Stimulated activated CD8-positive, alpha-beta memory T cell treated with anti-CD3 and anti-CD28 coated beads, Interleukin-12 subunit alpha, Interleukin-12 subunit beta, amount 100 ng/mL, for 4 hours (primary cell): ENCODE measurements at places on chromosomes 3 and 15.

DNA sequence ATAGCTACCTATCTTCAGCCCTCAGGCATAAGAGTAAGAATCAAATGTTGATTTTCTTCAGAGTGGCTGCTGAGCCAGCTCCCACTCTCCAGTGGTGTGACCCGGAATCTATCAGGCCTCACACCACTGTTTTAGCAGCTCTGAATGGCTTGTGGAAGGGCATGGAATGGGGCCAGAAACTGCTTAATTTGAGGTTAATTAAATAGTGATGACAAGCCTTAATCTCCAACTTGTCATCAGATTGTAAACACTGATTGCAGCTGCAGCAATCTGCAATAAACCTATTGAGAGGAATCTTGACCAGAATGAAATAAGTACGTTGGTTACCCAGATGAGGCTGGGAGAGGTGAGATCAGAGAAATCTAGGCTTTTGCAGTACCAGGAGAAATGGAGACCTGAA is 317.4 kb downstream of the FHIT start:
- DNase-seq: no peak

DNA sequence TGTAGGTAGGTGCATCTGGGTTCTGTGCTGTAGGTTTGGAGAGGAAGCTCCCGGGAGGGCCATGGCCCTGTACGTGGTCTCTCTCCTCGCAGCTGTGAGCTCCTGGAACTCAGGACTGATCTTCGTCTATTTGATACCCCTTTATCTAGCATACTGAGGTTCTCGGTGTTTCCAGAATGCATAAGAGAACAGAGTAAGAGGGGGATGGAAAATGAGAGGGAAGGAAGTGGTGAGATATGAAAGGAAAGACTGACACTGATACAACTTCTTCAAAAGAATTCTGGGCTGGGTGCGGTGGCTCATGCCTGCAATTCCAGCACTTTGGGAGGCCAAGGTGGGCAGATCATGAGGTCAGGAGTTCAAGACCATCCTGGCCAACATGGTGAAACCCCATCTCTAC is 90.7 kb downstream of the CHRD start:
- DNase-seq: no peak

- DNase-seq: no peak
These were observed 157.2 kb downstream of the DCLK3 start for GRCh38 chr3:36606871-36607765.

- DNase-seq: no peak
These were observed 697.5 kb downstream of the GBE1 start for GRCh38 chr3:81063896-81064295.

DNA sequence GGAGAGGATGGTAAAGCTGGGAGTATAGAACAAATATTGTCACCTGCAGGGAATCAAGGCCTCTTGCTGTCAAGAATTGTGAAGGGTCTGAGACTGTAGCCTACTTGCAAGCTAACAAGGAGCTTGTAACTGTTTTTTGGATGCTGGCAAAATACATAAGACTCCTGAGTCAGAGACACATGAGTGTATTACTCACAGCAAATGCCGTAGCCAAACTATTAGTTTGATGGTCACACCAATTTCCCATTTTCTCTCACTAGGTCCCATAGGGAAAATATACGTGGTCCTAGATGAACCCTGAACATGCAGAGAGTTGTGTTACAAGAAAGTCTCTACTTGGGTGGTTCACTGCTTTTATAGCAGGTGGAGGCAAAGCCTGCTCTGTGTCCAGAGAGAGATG is 44.7 kb upstream of the LIPC start:
- no peak for DNase-seq

GRCh38 chr15:92903631-92903965 is 3.5 kb downstream of the CHD2 start:
- no peak for DNase-seq

DNA sequence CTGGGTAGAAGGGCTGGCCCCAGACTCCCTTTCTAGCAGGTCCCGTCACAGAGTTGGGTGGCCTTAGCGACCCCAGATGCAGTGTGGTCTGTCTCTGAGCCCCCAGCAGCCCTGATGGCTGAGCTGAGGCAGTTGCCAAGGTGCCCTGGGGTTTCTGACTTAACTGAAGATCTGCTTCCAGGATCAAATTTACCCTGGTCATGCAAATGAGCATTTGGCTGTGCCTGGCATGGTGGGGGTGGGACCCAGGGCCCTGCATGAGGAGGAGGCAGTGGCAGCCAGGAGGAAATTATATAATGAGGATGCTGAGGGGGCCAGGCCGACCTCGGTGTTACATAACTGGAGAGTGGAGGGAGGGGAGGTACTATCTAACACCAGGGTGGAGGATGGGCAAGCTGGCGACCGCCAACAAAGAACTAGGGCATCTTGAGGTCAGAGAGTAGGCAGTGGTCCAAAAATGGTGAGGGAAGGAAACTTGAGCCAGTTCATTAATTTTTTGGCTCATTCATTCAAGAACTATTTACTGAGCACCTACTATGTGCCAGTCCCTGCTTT is 16.4 kb downstream of the PLEKHO2 start:
- no peak for DNase-seq

GRCh38 chr3:127454051-127454450 is 136.5 kb downstream of the TPRA1 start:
- DNase-seq: no peak

GRCh38 chr15:73851689-73852088 is 21.7 kb upstream of the TBC1D21 start:
- no peak for DNase-seq

GRCh38 chr3:29514170-29514569 is 233.3 kb downstream of the RBMS3 start:
- no peak for DNase-seq

DNA sequence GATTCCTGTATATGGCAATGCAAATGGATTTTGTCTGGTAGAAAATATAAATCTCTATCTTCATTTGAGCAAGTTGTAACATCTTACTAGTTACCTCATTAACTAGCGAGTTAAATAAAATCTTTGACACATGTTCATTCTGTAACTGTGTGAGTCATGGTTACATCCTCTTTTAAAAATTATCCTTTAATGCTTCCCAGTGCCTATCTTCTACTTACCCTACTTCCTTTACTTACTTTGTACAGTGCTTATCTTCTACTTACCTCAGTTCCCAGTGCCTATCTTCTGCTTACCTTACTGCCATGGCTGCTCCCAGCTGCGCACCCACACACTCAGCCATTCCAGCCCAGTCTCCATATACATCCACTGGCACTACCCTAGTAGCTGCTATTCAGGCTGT is 71.9 kb upstream of the GOLGA8B start:
- DNase-seq: no peak

- DNase-seq: no peak
These were observed 871.5 kb downstream of the DIPK2A start for GRCh38 chr3:144843099-144843498.

GRCh38 chr3:168885028-168885427 is 778.5 kb downstream of the MECOM start:
- DNase-seq: no peak

DNA sequence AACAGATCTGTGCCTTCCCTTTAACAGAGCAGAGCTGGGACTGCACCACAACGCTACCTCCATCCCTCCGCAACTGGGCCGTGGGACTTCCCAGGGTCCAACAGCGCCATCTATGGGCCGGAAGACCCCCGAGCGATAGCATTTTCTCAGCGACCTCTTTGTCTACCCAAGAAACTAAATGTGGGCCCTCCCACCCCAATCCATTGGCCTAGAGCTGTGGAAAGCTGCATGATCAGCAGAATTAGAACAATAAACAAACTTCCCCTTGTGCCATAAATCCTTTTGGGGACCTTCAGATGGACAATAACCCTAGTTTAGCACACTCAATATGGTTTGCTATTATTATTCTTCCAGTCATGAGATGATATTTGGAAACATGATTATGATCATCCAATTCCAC is 74.8 kb upstream of the NTRK3 start:
- DNase-seq: no peak

DNA sequence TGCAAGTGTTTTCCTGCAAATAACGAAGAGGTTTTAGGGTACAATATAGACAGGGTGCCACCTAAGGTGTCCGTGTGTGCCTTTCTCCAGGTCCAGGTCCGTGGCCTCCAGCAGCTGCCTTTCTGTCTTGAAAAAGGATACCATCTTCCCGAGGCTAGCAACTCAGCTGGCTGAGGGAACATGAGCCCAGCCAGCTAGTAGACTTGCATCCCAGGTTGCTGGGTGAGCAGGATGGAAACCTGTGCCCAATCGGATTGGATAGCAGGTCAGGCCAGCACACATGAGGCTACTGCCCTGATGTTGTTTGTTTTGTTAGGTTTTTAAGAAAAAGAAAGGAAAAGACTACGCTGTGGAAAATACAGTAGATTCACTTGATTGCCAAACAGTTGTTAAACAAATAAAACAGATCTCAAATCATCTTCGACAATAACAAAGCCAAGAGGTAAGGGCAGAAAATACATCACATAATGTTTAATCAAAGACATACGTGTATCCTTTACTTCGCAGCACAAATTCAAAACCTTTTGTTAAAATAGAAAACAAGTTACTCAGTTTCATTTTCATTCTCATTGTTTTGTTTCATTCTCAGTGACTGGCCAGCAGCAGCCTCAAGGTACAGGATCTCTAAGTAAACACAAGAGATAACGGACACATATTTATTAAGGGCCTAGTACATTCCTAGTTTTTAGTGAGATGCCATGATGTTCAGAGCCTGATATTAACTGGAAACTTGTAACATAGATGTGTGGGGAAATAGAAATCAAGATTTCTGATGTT is 661.2 kb upstream of the NR2F2 start:
- no peak for DNase-seq

DNA sequence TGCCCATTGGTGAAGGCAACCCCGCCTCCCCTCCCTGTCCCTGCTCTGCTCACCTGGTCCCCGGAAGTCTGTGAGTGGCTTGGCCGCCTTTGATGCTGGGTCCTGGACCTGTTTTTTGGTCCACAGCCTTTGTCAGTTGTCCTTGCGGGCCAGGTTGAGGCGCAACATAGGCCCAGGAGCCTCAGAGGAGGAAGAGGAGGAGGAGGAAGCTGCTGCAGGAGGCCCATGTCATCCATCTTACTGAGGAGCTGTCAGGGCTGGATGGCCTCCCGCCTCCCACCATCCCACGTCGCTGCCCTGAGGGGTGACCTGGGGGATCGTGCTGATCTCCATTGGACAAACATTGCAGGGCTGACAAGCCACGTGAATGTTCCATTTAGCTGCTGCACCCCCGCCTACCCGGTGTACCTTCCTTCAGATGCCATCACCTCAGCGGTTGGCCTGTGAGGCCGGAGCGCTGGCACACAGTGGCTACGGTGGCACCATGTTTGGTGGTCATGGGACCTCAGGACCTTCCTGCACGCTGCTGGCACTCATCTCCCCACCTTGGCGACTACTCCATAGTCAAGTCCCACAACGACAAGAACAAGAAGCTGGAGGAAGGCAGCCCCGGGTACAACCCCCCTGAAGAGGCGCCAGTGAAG is 106.3 kb downstream of the SMAD6 start:
- DNase-seq: no peak

GRCh38 chr3:139319428-139320402 is 24.1 kb upstream of the MRPS22 start:
- no peak for DNase-seq

GRCh38 chr15:33314069-33314468 is 3.3 kb downstream of the RYR3 start:
- DNase-seq: no peak

- DNase-seq: no peak
These were observed 54.6 kb downstream of the ATP2B2 start for GRCh38 chr3:10450494-10451440.

- no peak for DNase-seq
These were observed 73.4 kb downstream of the SERPINI1 start for GRCh38 chr3:167808910-167809309.

- no peak for DNase-seq
These were observed 231.1 kb upstream of the DPH6 start for GRCh38 chr15:35777061-35777460.

DNA sequence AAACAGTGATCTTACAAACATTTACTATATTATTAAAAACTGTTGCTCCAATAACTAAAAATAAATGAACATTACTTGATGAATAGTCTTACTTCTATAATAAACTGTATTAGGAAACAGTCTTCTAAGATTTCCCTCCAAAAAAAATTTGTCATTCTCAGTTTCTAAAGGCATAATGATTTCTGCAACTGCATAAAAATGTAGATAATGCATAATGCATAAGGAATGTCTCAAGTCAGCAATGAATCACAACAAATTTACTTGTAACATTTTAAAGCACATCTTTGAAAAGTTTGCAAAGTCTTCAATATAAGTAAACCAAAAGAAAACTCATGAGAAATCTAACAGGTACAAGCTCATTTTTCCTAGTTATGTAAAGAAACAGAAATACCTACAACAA is 113.5 kb downstream of the VPS13C start:
- no peak for DNase-seq

GRCh38 chr3:80771085-80771484 is 990.4 kb downstream of the GBE1 start:
- no peak for DNase-seq

GRCh38 chr3:49120096-49120437 is 556 bp downstream of the USP19 start:
- DNase-seq: no peak

- DNase-seq: no peak
These were observed 182.2 kb downstream of the RAP2B start for GRCh38 chr3:153343988-153344782.

DNA sequence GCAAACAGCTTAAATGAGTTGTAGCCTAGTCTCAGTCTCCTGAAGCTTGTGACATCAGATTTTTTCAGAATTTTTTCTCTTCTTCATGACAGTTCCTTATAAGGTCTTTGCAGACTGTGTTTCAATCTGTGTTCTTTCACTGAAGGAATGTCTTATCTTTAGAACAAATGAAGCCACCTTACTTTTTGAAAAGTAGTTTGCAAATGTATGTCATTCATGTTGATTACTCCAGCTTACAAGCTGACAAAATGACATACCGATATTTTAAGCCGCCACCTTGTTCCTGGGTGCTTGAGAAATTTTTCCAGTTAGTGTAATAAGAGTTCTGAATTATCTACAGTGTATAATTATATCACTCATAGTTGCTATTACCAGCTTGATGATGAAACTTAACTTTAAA is 57.0 kb downstream of the ASTE1 start:
- no peak for DNase-seq

DNA sequence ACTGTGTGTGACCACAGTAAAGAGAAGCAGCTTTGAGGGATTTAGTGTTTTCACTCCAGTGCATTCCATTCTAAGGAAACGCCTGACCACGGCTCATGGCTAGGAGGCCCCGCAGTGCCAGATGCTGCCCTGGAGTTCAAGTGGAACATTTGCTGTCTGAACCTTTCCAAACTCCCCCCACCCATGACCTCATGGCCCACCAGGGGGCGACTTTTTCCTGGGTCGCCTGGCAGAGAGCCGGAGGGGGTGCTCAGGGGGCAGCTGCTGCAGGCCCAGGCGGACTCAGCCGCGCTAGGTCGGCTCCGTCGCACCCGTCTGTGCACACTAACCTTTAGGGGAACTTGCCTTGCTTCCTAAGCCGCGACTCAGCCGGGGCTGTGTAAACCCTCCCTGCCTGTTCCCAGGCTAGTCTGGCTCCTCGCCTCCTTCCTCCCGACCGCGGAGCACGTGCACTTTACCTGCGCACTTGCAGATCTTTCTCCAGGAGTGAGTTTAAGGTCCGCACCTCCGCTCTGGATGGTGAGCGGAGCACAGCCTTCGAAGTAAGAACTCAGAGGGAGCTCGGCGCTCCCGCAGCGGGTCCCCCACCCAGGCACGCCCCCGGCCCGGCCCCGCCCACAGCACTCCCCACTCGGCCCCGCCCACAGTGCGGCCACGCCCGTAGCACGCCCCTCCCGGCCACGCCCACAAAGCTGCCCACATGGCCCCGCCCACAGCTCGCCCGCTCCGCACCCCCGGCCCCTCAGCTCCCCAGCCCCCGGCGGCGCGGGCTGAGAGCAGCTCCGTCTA is at the start of gene OCA2:
Gene OCA2 (minus strand): TSS at position 550 of the 789 bp plus-strand sequence. CDS start 17,441 bp downstream, outside the sequence.
- no peak for DNase-seq

- no peak for DNase-seq
These were observed 77.1 kb upstream of the BCL6 start for GRCh38 chr3:187822402-187822801.
